Naive B cell (primary cell): ENCODE measurements at places on chromosomes 12 and 14.

DNA sequence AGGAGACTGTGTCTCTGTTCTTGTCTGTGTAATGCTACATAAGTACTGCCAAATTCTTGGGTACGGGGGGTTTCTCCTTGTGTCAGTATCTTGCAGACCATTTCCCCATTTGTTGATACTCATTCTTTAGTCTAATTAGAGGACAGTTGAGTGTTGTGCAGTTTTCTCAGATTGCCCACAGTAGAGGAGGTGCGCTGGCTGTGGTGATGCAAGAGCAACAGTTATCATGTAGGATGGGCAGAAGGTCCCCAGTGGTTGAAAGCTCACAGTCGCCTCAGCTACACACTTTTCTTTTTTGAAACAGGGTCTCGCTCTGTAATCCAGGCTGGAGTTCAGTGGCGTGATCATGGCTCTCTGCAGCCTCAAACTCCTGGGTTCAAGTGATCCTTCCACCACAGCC lies 37.8 kb upstream of the ATP2A2 start:
- no peak for DNase-seq

DNA sequence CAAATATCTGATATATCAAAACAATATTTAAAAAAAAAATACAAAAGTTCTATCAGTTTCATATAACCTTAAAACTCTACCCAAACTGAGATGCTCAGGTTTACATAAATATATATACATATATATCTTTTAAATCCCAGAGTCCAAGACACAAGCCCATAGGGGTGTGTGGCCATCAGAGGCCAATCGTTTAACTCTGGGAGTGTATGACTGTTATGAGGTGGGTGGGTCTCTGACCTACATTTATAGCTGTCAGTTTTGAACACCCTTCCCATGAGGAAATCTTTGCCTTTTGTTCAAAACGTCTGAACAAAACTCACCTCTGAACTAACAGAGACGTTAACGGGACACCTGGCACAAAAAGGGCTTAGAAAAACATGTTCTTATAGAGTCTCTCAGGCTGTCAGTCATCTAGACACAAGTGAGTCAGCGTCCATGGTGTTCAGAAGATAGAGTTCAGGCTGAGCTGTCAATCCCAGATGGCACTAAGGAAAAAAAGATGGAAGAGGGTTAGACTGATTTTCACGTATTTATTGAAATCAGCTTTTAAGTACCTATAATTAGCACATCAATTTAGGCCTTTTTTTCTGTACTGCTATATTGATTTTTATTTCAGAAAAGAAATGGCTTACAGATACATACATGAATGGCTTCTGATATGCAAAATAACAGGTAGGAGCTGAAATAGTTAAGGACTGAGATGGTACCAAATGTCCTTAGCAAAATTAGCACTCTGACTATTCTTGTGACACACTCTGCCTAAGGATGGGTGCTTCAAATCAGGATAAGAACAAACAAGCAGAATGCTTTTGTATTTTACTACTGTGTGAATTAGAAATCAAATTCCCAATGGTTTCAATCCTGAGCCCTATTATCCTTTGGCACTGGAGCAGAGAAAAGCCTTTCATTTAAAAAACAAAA lies 29.2 kb downstream of the HIGD1C start:
- no peak for DNase-seq

- DNase-seq = no peak
Measured at GRCh38 chr14:61932974-61933373, 170.8 kb downstream of the SNAPC1 start.

- no peak for DNase-seq
Measured at GRCh38 chr14:52455291-52456088, 96.8 kb downstream of the TXNDC16 start.

DNA sequence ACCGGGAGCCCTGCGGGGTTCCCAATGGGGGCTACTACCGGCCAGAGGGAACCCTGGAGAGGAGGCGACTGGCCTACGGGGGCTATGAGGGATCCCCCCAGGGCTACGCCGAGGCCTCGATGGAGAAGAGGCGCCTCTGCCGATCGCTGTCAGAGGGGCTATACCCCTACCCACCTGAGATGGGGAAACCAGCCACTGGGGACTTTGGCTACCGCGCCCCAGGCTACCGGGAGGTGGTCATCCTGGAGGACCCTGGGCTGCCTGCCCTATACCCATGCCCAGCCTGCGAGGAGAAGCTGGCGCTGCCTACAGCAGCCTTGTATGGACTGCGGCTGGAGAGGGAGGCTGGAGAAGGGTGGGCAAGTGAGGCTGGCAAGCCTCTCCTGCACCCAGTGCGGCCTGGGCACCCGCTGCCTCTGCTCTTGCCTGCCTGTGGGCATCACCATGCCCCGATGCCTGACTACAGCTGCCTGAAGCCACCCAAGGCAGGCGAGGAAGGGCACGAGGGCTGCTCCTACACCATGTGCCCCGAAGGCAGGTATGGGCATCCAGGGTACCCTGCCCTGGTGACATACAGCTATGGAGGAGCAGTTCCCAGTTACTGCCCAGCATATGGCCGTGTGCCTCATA lies 9.7 kb downstream of the TNS2 start:
- no peak for DNase-seq

DNA sequence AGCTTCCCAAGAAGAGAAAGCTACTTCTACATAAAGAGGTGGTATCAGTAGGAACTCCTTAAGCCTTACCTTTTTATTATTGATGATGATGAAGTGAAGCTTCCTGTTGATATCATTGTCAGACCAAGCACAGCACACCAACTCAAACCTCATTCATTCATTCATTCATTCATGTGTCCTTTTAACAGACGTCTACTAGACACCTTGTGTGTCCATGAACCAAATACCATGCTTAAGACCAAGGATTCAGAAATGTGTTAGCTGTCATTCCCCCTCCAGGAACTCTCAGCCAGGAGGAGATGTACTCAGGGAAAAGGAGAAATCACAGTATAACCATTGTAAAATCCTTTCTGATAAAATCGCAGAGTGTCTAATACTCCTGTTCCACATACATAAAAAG lies 194.8 kb downstream of the ZFP36L1 start:
- no peak for DNase-seq

- DNase-seq = no peak
Measured at GRCh38 chr12:113236539-113237399, 15.5 kb downstream of the TPCN1 start.

DNA sequence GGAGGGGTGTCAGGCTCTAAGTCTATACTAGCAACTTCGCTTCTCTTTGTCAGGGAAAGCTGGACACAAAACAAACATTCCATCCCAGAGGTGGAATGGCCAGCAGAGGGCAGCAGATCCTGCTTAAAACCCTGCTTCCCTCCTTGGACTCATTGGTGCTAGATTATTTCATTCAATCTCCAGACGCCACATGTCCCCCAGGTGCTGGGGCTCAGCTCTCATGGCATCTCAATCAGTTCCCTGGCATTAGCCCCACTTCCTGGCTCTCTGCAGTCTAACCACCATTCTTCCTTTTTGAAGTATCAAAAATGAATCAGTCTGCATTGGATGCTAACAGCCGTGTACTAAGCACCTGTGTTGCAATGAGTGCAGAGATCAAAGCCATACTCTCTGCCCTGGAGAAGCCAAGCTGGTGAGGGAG lies 8.1 kb upstream of the PPP1R1A start:
- no peak for DNase-seq

GRCh38 chr12:3098436-3098835 lies 21.3 kb downstream of the TSPAN9 start:
- no peak for DNase-seq

DNA sequence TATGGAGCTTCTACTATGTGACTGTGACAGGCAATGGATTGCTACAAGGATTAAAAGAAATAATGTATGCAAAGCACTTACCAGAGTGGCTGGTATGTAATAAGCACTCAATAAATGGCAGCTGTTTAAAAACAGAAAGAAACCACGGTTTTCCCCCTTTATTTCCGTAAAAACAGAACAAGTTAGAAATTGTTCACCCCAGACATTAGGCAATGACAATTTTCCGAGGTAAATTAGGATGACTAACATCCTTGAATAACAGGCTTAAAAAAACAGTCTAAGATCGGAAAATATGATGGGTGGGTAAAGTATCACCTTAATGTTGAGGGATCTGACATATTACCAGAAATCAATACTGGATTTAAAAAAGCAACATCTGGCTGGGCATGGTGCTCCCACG lies 20.9 kb upstream of the CNIH1 start:
- no peak for DNase-seq

GRCh38 chr12:89261982-89262381 lies 90.3 kb downstream of the DUSP6 start:
- no peak for DNase-seq

GRCh38 chr12:110165540-110166159 lies 41.5 kb downstream of the IFT81 start:
- DNase-seq = no peak

DNA sequence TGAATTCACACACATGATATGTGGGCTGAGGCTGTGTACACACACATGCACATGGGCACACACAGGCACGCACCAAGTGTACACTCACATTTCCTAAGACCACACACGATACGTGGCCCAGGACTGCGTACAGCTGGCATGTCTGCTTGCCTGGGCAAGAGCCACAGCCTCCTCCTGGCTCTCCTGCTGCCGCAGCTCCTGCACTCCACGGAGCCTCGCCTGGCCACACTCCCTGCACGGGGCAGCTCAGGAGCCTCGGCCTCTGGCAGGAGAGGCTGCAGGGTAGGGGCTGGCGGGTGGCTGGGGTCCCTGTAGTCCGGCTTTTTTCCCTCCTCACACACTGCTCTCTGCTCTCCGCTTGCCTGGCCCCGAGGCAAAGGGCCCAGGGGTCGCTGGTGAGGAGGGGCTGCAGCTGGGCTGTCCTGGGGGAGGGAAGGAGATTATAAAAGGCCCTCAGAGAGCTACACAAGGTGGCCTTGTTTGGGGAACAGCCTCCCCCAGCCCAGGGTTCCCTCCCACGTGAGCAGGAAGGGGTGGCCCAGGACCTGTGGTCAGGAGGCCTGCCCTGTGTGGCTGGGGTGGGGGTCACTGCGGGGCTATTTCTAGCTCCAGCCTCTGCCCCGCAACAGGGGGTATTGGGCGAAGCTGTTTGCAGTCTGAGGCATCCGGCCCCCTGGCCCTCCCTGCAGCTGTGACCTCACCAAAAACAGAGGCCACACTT lies 89.0 kb upstream of the SFSWAP start:
- no peak for DNase-seq

GRCh38 chr14:103329401-103330347 lies 4.4 kb upstream of the EIF5 start:
- no peak for DNase-seq

DNA sequence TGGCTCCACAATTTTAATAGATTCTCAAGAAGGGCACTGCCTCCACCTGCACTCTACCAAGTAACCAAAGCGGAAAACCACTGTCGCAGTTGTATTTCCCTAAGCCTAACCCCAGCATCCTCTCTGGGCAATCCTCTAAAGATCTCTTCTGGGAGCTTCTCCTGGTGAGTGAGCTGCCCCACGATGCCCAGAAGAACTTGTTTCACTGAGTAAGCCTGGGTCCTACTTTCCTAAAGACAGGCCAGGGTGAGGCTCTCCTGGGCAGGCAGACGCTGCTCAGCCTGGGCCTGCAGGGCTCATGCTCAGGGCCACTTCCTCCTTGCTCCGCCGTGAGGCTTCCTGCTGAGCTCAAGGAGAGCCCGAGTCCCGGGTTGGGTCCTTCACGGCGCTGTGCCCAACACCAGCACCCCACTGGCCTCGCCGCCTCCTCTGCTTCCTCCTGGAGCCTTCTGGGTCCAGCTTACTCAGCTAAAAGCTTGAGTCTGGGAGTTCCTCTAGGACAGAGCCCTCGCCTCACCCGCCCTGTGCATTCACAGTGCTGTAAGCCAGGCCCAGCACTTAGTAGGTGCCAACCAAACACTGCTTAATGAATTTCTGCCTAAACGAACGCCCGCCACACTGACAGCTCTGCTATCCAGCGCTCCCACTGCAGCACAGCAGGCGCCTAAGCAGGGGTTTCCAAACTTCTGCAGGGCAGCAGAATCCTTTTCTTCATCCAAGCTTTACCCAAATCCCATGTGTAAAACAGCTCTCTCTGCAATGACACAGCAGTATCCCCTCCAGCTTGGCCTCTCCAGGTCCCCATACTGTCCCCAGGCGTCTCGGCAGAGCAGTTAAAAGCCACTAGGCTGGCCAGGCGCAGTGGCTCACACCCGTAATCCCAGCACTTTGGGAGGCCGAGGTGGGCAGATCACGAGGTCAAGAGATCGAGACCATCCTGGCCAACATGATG lies 5.7 kb downstream of the RAB35 start:
- peak; percentile 65 for DNase-seq

DNA sequence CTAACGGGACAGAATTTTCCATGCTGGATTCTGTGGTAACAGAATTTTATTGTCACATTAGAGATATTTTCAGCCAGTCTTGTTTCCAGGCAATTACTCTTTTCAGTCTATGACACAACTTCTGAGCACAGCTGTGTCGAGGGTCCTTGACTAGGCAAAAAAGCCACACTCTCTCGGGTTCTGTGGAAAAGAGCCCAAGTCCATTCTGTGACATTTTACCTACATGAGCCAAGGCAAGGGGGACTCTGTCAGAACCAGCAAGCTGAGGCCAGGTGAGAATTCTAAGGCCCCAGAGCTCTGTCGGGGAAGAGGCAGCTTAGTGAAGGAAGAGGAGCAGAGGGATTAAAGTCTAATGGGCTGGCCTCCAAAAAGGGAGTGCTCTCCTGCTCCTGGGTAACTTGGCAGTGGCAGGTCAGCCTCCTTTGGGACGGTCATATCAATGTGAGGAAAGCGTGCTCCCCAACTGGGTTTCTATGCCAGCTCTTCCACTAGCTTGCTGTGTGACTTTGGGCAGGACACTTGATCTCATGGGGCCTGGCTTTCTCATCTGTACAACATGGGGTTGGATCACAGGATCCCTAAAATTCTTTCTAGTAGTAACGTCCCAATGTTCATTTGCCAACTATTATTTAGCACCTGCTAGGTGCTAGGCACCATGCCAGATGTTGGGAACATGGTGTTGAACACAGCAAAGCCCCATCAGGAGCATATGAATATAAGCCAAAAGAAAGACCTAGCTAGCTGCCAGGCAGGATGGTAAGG lies 16.0 kb upstream of the RIC8B start:
- DNase-seq = no peak

DNA sequence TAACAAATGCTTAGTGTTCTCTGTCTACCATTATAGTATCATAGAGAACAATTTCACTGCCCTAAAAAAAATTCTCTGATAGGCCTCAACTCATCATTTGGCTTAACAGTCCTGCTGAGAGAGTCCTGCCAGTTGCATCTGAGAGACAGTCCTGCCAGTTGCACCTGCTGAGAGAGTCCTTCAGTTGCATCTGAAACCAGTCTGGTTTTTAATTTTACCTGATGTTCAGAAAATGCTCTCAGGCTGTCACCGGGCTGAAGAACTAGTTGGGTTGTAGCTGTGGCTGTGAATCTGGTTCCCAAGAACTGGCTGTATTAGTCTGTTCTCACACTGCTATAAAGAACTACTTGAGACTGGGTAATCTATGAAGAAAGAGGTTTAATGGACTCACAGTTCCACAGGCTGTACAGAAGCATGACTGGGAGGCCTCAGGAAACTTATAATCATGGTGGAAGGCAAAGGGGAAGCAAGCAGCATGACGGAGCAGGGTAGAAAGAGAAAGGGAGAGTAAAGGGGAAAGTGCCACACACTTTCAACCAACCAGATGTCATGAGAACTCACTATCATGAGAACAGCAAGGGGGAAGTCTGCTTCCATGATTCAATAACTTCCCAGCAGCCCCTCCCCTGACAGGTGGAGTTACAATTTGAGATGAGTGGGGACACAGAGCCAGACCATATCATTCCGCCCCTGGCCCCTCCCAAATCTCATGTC lies 51.6 kb downstream of the PRKCH start:
- DNase-seq = no peak

GRCh38 chr12:116157845-116158267 lies 119.6 kb downstream of the MED13L start:
- no peak for DNase-seq

- no peak for DNase-seq
Measured at GRCh38 chr12:103772367-103773108, 68.5 kb downstream of the NT5DC3 start.

GRCh38 chr12:82694970-82695369 lies 8.3 kb downstream of the TMTC2 start:
- no peak for DNase-seq
